Stimulated activated CD4-positive, alpha-beta T cell treated with anti-CD3 and anti-CD28 coated beads, Interleukin-4, amount 100 ng/mL, for 4 hours (primary cell): ENCODE measurements at places on chromosomes 12 and 14.

GRCh38 chr14:64973026-64973442 is 898 bp upstream of the RAB15 start:
- DNase-seq: no peak

DNA sequence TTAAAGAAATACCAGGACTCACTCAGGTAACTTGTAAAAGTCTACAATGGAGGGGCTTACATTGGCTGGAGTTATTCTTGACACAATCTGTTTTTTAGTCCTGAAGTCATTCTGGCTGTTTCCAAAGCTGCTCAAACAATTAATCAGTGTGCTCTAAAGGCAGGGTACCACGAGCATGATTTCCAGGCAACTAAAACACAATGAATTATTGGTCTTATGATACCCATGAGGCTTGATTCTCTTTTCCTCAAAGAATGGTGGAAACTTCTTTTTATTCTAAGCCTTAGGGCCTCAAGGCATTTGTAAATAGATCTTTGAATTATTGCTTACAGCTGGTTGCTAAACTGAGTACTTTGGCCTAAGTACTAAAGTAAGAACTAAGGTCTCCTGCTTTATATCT is 199.8 kb upstream of the PDZRN4 start:
- DNase-seq: no peak

DNA sequence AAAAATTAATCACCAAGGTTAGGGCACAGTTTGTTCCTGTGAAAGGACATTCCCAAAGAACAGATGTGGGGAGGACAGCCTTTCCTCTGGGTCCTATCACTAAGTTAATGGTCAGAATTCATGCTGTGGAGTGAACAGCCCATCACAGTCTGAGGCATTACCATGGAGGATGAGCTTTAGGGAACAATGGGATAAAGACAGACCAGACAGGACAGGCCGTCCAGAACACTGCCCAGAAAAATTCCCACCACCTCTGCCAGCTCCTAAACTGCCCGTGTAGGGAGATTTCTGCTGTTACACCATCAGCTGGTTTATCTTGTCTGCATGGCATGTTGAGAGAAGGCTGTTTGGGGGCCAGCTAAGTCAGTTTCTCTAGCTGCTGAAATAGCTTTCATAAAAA is 49.6 kb upstream of the IFNG-AS1 start:
- DNase-seq: no peak

DNA sequence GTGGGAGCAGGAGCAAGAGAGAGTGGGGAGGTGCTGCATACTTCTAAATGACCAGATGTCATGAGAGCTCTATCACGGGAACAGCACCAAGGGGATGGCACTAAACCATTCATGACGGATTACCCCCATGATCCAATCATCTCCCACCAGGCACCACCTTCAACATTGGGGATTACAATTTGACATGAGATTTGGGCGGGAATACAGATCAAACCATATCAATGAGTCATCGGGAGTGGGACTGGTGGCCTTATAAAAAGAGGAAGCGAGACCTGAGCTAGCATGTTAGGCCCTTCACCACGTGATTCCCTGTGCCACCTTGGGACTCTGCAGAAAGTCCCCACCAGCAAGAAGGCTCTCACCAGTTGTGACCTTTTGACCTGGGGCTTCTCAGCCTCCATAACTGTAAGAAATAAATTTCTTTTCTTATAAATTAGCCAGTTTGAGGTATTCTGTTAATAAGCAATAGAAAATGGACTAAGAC is 28.7 kb downstream of the COX8C start:
- no peak for DNase-seq

DNA sequence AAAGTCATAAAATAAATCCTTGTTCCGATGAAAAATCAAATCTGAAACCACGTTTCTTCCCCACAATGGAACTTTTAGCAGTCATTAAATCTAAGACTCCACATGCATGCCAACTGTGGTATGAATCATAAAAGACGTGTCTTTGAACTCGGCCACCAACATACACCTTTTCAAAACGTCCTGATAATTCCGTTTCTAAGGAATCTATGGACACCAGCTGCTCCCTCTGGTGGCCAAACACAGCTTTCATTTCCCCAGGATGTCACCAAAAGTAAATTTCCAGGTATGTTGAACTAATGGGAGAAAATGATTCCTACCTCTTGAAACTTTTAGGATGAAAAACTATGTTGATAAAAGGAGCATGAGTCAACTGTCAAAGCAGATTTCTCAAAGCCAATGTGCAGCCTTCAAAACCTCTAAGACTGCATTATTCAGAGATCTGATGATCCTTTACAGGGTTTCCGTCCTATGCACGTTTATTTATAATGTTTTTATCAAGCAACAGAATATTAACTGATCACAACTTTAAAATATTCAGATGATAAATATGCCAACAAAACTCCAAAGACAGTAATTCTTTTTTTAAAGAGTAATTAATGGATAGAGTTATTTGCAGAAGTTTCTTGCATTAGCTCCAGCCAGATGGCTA is 96.2 kb downstream of the CIT start:
- no peak for DNase-seq
